ENCODE measurements at places on chromosomes 6 and 20. TPM values are rescaled to one million over a fixed set of nuclear protein-coding genes. Genes with fewer than 3 reads are reported as not detected.

DNA sequence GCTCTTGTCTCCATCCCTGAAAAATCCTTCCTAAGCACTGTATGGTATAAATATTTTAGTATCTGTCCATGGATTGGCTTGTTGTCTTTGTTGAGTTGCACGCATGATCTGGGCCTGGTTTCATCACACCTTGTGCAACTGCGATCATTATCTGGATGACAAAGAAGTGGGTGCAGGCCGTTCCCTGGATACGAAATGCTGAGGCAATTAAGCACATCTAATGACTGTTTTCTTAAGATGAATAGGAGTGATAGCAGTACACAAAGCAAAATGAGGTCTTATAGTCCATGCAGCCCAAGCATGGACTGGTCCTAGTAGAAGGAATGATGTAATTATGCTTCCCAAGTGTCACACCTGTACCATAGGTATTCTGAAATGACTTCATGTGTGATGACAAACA, 47.8 kb downstream of the SLC35D3 start:
- no peaks in the 10 kb centered on the region for H3K4me1 ChIP-seq
- no peaks in the 10 kb centered on the region for H3K27me3 ChIP-seq
- H3K27ac ChIP-seq: no peak overlapping the region
- no peak overlapping the region for H3K4me3 ChIP-seq
- DNase-seq: no peak

GRCh38 chr6:7236306-7237209, 76.4 kb downstream of the SSR1 start:
- no peaks in the 10 kb centered on the region for H3K4me1 ChIP-seq
- peaks cover 4% of the 10 kb centered on the region for H3K36me3 ChIP-seq
- no peak overlapping the region for H3K27ac ChIP-seq

FAM217A gene
- not detected for total RNA-seq

DNA sequence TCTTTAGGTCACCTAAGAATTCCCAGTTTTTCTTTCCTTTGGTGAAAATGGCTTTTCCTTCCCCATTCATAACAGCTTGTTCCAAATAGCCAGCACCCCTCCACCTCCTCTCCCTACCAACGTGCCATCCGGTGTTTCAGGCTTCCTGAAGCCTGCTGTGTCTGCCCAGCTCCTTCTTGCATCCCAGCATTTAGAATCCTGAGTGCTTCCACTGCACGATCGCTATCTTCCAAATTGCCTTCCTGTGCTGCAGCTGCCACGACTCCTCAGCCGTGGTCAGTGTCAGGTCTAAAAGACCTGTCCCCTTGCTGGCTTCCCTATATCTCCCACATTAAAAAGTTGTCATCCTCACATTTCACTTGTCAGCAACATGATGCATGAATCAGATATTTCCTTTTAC, 550.3 kb upstream of the JARID2 start:
- no peaks in the 10 kb centered on the region for H3K36me3 ChIP-seq
- H3K27ac ChIP-seq: no peak overlapping the region
- H3K4me3 ChIP-seq: no peak overlapping the region

- peak; percentile 77 for DNase-seq
- no peak overlapping the region for H3K4me3 ChIP-seq
- H3K4me1 ChIP-seq: peaks cover 7% of the 10 kb centered on the region
- H3K36me3 ChIP-seq: no peaks in the 10 kb centered on the region
Measured at GRCh38 chr6:56292505-56293181, 45.3 kb upstream of the COL21A1 start.

GRCh38 chr20:23094927-23095326, 8.8 kb upstream of the CD93 start:
- no peak overlapping the region for H3K27ac ChIP-seq
- H3K36me3 ChIP-seq: no peaks in the 10 kb centered on the region
- no peaks in the 10 kb centered on the region for H3K4me1 ChIP-seq
- H3K27me3 ChIP-seq: peaks cover 11% of the 10 kb centered on the region

DNA sequence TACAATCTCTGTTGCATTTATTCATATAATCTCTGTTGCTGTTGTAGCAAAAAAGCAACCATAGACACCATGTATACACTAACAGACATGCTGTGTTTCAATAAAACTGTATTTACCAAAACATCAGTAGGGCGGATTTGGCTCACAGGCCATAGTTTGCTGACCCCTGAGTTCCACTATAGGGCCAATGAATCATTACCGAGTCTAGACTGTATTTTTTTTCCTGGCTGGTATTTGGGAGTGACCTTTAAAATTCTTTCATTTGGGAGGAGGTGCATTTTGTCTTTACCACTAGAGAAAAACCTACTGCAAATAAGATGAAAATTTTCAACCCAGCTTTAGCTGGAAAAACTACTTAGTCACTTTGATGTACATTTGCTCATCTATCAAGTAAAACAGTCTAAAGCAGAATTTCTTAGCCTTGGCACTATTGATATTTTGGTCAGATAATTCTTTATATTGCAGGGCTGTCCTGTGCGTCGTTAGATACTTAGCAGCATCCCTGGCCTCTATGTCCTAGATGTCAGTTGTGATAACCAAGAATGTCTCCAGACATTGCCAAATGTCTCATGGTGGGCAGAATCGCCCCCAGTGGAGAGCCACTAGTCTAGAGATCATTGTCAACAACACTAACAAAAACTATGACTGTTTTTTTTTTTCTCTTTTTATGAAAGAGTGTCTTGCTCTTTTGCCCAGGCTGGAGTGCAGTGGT, 39.5 kb downstream of the DCBLD1 start:
- DNase-seq: no peak
- H3K4me1 ChIP-seq: peaks cover 17% of the 10 kb centered on the region
- H3K27ac ChIP-seq: no peak overlapping the region
- no peak overlapping the region for H3K4me3 ChIP-seq
- no peaks in the 10 kb centered on the region for H3K27me3 ChIP-seq
- H3K36me3 ChIP-seq: peaks cover 26% of the 10 kb centered on the region

HLA-DQA1 gene
- total RNA-seq: not detected

RAB44 gene
- not detected for total RNA-seq

MLN gene
- total RNA-seq: not detected

GRCh38 chr20:44231193-44231592, 15.9 kb upstream of the GDAP1L1 start:
- no peak overlapping the region for H3K27ac ChIP-seq
- H3K4me1 ChIP-seq: no peaks in the 10 kb centered on the region
- no peak overlapping the region for H3K4me3 ChIP-seq
- H3K36me3 ChIP-seq: no peaks in the 10 kb centered on the region
- no peaks in the 10 kb centered on the region for H3K27me3 ChIP-seq

DNA sequence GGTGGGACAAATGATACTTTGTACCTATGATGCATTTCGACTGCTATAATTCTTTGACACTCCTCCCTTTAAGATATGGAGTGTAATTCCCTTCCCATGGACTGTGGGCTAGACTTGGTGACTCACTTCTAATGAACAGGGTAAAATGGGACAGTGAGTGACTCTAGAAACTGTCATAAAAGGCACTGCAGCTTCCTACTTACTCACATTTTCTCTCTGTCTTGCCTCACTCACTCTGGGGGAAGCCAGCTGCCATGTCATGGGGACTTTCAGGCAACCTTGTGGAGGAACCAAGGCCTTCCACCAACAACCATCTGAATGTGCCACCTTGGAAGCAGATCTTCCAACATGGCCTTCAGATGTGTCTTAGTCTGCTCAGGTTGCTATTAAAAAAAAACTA, 12.9 kb upstream of the GFOD1 start:
- no peak overlapping the region for H3K27ac ChIP-seq
- peak; percentile 46 for DNase-seq
- no peaks in the 10 kb centered on the region for H3K27me3 ChIP-seq
- H3K36me3 ChIP-seq: no peaks in the 10 kb centered on the region

ZSCAN31 gene
- 0.54 TPM for total RNA-seq

DNA sequence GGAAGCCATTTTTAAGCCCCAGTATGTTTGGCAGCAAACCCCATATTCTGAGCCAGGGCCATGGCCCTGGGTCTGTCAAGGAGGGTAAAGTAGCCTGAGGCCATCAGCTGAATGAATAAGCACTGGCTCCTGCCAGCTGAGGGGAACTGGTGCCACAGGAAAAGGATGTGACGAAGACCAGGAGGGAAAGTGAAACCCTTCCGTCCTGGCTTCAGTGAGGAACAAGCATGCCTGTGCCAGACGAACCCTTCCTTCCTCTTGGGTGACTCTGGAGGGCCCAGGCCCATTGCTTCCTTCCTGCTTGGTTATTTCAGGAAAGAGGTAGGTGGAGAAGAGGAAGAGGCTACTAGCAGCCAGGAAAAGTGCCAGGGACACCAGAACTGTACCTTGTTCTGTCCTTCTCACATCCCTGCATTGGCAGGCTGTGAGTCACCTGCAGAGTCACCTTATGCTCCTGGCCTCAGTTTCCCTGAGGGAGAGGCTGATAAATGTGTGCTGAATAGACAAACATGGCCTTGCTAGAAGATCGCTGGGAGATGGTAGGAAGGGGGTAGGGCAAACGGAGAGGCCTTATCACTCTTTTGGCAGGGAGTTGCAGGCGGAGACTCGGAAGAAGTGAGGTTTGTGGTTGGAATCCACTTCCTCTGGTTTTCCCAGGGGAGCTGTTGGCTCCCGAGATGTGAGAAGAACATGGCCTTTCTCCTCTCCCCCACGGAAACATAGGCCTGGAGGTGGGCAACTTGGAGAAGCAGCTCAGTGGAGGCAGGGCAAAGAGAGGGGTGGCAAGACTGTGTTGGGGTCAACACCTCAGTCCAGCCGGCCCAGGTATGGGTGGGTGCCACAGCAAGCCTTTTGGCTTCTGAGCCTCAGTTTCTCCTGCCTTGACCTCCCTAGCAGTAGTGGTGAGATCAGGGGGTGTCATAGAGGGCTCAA, 37.4 kb downstream of the COX4I2 start:
- peaks cover 33% of the 10 kb centered on the region for H3K4me1 ChIP-seq
- peak overlapping the region; percentile 9 for H3K27ac ChIP-seq
- 0 out of 2 replicates have a peak, but pooled peaks cover 4% of the 10 kb centered on the region for H3K36me3 ChIP-seq
- peak; percentile 75 for DNase-seq
- no peaks in the 10 kb centered on the region for H3K27me3 ChIP-seq

DNA sequence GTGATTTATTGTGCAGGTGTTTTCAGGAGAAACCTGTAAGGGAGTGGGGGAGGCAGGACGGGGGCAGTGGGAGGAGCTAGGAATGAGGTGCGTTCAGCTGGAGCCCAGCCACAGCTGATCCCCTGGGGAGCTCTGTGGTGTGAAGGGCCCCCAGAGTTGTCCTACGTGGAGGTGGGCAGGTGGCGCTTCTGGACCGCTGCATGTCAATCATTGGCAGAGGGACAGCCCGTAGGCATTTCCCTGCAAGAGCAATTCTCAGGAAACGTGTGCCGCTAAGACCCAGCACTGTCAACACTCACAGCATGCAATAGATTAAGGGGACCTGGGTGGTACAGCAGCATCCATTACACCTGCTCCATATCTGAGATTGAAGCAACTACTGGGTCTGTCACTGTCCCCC, 88.0 kb downstream of the PRND start:
- no peak for DNase-seq
- H3K4me3 ChIP-seq: no peak overlapping the region
- H3K36me3 ChIP-seq: no peaks in the 10 kb centered on the region
- H3K27me3 ChIP-seq: peaks cover 4% of the 10 kb centered on the region
- no peak overlapping the region for H3K27ac ChIP-seq
- 0 out of 2 replicates have a peak, but pooled peaks cover 4% of the 10 kb centered on the region for H3K4me1 ChIP-seq

PAK5 gene
- not detected for total RNA-seq

BACH2 gene
- total RNA-seq: under 0.01 TPM

DNA sequence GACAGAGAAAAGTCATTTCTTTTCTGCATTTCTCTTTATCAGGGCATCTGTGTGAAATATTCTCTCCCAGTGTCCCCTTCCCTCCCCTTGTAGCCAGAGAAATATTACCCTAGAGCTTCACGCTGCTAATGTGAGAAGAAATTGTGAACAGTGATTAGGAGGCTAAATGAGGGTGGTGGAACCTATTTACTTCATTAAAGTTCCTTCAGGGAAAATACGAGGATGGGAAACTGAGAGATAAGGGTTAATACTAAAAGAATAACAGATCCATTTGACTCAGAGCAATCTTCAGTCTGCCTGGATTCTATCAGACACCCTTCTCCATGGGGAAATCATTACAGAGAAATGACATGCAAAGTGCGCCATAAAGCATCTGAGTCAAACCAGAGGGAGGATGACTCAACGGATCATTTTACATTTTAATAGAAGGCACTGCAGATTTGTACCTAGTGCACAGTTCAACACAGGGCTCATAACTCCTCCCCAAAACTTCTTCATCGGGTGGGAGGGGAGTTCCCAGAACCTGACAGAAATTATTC, 131.3 kb downstream of the GJA10 start:
- peak; percentile 93 for DNase-seq
- H3K27me3 ChIP-seq: no peaks in the 10 kb centered on the region
- peak overlapping the region; percentile 45 for H3K4me3 ChIP-seq

DNA sequence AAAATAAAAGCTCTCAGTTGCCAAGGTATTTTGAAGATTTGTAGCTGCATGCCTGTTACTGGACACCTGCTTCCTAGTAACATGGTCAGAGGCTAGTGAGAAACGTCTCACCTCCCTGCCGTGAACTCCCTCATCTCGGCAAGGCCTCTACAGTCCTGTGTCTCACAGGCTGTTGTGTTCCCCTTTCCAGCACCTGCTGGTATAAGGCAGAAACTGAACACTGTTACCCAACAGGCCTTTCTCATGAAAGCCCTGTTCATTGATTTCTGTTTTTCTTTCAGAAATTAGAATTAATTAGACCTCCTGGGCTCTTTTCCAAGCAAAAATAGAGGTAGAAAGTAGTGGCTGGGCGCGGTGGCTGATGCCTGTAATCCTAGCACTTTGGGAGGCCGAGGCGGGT, 17.6 kb upstream of the SRSF3 start:
- H3K27ac ChIP-seq: peak overlapping the region; percentile 73
- no peak for DNase-seq
- H3K27me3 ChIP-seq: no peaks in the 10 kb centered on the region
- no peak overlapping the region for H3K4me3 ChIP-seq
- peaks cover 42% of the 10 kb centered on the region for H3K4me1 ChIP-seq

- no peak for DNase-seq
- peak within 1 kb of the TSS; percentile 97 for H3K4me3 ChIP-seq
- H3K27ac ChIP-seq: no peak within 1 kb of the TSS
- H3K36me3 ChIP-seq: no peaks in the 10 kb centered on the region
- no peaks in the 10 kb centered on the region for H3K27me3 ChIP-seq
Measured at GRCh38 chr6:31582230-31582643, at the start of gene LTB. TSS of gene LTB (minus strand) at chr6:31582424. CDS start at chr6:31582417, 7 bp downstream.

DNA sequence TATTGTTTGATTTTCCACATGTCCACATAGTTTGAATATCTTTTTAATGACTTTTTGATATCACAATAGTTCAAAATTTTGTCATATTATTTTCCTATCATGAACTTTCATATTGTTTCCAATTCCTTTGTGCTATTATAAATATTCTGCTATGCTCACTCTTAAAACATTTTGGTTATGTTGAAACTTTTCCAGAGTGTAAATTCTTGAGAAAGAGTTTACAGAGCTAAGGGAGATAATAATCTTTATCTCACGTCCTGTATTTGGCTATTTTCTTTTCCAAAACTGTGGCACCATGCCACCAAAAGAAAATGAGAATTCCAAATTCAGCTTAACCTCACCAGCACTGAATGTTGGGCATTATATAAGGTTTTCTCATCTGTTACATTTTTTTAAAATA, 210.9 kb downstream of the TFAP2B start:
- no peaks in the 10 kb centered on the region for H3K4me1 ChIP-seq
- H3K36me3 ChIP-seq: no peaks in the 10 kb centered on the region
